Stimulated activated CD4-positive, alpha-beta T cell treated with anti-CD3 and anti-CD28 coated beads, Interleukin-1b, Interleukin-23, amount 100 ng/mL, for 1 hour (primary cell): ENCODE measurements at places on chromosomes 13 and 19.

- DNase-seq, result no peak
These were observed 6.1 kb downstream of the CHERP start for GRCh38 chr19:16536130-16536529.

- no peak for DNase-seq
These were observed 3.0 kb downstream of the PRKD2 start for GRCh38 chr19:46713781-46714443.

GRCh38 chr13:84118839-84119409, 236.7 kb upstream of the SLITRK1 start:
- no peak for DNase-seq

GRCh38 chr13:78576261-78576660, 27.1 kb downstream of the POU4F1 start:
- no peak for DNase-seq

DNA sequence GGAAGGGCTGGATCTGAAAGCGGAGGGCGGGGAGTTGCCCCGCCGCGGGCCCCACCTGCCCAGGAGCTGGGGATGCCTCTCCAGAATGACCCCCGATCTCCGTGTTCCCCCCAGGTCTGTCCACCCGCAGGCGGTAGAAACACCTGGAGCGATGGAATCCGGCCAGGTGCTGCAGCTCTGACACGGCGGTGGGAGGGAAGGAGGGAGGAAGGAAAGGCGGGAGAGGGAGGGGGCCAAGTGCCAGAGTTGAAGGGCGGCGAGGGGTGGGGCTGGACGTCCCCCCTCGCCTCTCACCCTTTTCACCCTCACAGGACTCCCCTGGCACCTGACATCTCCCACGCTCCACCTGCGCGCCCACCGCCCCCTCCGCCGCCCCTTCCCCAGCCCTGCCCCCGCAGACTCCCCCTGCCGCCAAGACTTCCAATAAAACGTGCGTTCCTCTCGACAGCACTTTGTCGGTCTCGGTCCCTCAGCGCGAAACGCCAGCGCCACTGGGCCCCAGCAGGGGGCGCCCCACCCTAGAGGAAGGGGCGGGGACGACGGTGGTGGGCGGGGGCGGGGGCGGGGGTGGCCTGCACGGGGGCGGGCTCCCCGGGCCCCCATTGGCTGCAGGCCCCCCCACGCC, 337 bp upstream of the FXYD7 start:
- DNase-seq, result peak; percentile 52

DNA sequence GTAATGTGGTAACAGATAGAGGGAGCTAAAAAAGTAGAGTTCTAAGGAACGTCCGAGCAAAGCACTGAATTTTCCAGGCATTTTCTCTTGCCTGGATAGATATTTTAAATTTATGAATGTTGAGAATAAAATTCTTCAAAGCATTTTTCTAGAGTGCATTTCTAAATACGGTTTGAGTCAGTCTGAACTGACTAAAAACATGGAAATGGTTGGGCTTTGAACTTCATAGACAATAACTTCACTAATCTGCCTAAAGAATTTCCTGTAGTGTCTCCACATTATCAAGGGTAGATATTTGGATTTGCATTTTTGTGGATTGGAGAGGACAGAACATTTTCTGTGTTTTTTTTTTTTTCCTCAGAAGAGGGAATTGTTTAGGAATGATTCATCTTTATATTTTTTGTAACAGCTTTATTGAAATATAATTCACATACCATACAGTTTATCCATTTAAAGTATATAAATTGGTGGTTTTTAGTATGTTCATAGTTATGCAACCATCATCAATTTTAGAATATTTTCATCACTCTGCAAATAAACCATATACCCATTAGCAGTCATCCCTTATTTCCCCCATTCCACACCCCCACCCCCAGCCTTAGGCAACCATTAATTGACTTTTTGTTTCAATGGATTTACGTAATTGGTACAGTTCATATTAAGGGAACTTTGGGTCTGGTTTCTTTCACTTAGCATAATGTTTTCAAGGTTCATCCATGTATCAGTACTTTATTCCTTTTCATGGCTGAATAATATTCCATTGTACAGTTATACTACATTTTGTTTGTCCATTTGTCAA, 20.7 kb downstream of the GARRE1 start:
- DNase-seq, result no peak

DNA sequence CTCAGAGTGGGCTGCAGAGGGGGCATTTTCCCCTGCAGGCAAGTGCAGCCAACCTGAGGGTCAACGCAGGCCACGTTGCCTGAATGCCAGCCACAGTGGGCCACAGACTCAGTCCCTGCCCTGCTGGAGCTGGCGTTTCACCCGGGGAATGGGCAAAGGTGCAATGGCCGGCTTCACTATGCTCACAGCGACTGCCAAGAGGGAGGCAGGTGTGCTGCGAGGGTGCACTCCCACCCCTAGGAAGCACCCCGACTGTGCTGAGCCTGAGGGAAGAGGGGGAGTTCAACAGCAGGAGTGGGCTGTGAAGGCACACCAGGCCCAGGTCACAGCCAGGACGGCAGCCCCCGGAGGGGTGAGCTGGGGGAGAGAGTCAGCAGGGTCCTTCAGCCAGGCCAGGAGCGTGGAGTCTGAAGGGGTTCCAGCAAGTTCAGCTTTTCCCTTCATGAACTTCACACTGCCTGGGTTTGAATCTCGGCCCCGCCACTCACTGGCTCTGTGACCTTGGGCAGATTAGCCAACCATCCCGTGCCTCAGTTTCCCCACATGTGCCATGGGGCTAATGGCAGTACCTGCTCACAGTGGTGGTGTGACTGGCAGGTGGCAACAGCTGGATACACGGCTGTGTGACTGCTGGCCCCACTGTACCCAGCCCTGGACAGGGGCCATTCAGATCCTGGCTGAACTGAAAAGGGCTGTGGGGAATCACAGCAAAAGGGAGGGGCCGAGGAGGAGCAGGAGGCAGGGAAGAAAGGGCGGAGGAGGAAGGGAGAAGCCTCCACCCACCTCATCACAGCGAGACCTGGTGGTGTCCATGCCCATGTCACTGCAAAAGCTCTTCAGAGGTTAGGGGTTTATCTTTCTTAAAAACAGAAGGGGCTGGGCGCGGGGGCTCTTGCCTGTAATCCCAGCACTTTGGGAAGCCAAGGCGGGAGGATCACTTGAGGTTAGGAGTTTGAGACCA, 7.6 kb downstream of the TRAPPC6A start:
- no peak for DNase-seq

DNA sequence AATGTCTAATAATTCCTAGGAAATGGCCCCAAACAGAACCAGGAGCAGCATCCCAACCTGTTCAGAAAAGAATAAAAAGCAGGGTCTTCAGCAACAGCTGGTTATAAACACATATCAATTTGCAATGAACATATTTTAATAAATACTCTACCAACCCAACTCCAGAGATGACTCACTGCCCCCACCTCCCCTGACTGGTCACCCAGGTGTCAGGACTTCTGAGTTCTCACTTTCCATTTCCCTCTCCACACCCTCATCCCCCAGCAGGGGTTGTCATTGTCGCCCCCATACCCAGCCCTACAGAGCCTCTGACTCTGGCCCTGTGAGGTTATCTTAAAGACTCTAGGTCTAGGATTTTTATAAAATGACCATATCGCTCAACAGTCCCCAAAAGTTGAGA, 6.9 kb downstream of the SERPINE3 start:
- no peak for DNase-seq

DNA sequence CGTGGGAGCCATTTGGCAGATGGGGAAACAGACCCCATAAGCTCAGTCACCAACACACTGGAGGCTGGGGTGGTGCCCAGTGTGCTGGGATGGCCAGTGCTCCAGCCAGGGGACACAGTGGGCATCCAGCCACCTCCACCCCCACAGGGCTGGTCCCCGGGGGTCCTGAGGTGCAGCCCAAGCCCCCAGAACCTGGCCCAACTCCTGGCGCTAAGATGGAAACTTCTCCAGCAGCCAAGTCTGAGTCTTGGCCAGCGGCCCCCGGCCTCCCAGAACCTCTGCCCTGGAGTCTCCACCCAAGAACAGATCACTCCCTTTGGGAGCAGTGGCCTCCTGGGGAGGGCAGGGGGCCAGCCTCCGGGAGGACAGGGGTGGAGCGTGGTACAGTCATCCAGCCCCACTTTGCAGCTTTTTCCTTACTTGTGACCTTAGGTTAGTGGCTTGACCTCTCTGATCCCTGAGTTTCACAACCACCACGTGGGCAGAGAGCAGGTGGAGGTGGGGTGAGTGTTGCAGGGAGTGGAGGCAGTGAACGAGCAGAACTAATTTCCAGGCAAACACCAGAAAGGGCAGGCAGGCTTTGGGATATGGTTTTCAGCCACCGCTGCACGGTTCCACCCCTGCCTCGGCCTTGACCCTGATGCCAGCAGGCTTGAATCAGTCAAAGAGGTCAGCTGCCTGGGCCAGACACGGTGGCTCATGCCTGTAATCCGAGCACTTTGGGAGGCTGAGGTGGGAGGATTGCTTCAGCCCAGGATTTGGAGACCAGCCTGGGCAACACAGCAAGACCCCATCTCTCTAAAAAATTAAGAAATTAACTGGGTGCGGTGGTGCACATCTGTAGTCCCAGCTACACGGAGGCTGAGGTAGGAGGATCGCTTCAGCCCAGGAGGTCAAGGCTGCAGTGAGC, 4.3 kb upstream of the NRTN start:
- DNase-seq, result no peak

GRCh38 chr13:47457626-47458025, 543.4 kb downstream of the SUCLA2 start:
- DNase-seq, result no peak

- DNase-seq, result no peak
These were observed 63.3 kb downstream of the DCLK1 start for GRCh38 chr13:36067746-36068381.

- no peak for DNase-seq
These were observed 1.2 kb downstream of the CTXN1 start for GRCh38 chr19:7924651-7925170.

DNA sequence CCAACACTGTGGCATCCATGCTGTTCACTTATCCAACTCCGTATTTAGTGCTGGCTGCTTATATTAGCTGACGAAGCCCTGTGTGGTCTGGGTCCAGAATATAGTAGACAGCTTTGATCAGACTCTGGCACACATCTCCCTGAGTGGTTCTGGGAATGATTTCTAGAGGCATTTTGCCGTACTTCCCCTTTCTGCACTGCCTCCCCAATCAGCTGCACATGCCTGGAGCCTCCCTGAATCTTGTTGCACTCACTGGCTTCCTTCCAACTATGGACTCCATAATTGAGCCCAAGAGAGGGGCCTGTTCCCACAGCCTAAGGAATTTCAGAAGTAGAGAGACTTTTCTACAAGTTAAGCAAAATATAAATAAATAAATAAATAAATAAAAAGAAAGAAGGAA, 30.4 kb upstream of the PCDH8 start:
- DNase-seq, result no peak

DNA sequence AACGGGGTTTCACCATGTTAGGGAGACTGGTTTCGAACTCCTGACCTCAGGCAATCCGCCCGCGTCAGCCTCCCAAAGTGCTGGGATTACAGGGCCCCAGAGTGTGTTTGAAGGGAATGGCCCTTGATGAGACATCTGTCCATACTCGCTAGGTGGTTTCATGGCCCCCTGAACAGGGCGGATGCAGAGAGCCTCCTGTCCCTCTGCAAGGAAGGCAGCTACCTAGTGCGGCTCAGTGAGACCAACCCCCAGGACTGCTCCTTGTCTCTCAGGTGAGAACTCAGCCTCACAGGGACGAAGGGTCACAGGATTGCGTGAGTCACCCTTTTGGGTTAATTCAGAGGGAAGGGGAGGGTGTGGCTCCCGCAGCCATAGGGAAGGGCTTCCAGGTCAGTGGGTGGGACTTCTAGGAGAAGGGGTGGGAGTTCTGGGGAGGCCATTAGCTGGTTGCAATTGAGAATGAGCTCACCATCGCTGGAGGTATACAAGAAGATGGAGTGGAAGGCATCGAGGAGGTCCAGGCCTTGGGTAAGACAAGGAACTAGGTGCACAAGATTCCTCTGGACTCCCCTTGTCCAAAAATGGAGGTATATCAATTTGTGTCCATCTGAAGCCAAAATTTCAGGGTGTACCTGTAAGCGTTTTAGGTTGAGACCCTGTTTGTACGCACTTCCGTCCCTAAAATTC, 9.2 kb downstream of the SHD start:
- no peak for DNase-seq

DNA sequence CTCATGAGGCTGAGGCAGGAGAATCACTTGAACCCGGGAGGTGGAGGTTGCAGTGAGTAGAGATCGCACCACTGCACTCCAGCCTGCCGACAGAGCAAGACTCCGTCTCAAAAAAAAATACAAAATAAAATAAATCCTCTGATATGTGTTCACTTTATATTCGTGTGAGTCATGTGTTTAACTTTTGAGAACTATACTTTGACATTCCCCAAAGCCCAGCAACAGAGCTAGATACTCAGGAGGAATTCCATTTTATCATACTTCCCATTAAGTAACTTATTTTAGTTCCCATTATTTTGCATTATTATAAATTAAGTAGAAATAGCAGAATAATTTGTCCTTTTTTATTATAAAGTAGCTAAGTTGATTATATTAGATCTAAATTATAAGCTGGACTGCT, 3.3 kb upstream of the CHAMP1 start:
- DNase-seq, result no peak

DNA sequence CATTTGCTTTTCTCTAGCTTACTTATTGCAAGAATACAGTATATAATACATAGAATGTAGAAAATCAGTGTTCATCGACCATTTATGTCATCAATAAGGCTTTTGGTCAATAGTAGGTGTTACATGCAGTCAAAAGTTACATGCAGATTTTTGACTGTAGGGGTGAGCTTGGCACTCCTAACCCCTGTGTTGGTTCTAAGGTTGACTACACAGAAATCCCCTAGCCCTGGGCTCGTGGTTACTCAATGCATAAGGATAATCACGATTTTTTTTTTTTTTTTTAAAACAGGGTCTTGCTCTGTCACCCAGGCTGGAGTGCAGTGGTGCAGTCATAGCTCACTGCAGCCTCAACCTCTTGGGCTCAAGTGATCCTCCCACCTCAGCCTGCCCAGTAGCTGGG, 4.0 kb upstream of the NWD1 start:
- no peak for DNase-seq

DNA sequence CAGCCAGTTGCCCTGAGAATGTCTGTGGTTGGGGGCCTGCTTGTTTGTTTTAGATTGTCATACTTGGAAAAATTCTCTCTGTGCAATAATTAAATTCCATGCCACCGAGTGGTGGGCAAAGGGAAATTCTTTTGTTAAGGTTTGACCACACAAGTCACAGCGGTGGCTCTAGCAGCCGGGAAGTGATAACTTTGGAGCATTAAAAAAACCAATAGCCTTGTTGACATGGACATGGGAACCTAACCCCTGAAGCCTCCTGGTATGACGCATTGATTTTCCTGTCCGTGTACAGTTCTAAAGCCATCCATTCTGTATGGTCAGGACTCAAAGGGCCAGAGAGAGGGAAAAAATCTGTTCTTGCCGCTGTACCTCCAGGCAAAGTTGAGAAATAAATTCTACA, 384.9 kb upstream of the ZNF507 start:
- no peak for DNase-seq
